ENCODE measurements at places on chromosomes 16 and 17.
A peak's percentile ranks its signal among the peaks of the same experiment; 100 is the strongest.

DNA sequence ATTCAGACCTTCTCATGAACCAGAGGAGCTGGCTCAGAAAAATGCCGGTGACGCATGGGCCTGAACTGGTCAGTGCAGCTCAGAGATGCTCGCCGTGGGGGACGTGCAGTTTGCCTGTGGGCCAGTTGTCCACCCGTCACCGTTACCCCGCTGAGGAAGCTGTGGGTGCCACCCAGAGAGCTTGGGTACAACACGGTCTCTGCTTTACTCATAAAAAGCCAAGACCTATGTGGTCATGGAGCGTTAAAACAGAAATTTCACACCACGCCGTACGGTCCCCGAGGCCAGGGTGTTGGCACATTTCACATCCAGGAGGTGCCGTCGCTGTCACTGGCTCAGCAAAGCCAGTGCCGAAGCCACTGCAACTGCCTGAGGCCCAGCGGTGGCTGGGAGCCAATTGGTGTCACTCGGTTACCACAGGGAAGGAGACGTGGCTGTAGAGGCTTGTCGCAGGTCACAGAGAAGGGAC, 120.9 kb downstream of the METRNL start:
- peak; percentile 93 for DNase-seq

- DNase-seq = no peak
Measured at GRCh38 chr16:14958970-14959369, 15.9 kb upstream of the PDXDC1 start.

DNA sequence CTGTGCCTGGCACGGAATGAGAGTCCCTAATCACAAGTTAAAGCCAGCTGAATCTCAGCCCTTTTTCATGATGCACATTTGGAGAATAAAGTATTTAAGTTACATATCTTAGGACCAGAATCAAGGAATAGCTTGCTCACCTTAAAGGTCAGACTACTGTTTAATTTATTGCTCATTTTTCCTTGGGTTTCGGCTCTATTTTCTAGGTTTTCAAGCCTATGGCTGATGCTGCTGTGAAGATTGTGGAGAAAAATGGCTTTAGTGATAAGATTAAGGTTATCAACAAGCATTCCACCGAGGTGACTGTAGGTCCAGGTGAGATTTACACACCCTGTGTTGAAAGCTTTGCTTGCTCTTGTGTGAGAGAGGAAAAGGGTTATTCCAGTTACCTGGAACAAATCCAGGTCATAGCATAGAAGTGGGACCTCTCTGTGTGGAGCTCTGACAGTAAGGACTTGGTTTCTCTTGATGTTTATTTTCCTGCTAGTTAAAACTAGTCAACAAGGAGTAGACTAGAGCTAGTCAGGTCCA, 18.1 kb downstream of the PRMT7 start:
- DNase-seq = no peak

DNA sequence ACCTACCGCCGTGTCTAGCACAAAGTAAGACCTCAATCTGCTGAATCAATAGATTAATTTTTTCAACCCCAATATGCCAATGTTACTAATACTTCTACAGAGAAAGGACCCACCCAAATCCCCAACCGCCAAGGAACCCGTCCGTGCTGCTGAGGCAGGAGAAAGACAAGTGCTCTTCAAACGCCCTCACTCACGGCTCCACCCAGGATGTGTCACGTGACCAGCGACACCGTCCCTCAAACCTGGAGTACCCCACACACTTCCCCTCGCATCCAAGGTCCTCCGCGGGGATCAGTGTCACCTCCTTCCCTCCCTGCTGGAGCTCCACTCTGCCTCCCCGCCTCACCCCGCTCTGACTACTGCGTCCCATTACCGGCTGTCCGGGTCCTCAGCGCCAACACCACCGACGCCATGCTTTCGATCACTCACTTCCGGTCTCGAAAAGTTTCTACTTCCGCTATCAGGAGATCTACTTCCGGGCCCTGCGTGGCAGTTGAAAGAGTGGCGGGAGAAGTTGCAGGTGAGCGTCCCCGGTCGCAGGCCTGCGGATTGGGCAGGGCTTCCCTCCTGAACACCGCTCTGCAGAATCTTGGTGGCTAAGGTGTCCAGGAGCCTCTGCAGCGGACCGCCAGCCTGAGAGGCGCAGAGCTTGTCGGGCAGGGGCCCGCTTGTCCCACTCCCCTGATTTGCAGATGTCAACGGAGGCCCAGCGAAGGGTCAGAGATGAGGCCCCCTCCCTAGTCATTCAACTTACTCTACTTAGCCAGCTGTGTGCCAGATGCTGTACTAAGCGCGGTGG, at the start of the genes EME1 and MRPL27:
EME1 (plus strand) TSS at position 472 of the 799 bp plus-strand sequence. CDS start 1,980 bp downstream, outside the sequence.
MRPL27 (minus strand) TSS at position 427 of the 799 bp plus-strand sequence; CDS start at position 413, 14 bp downstream.
- DNase-seq = peak; percentile 89
